Upper lobe of left lung (tissue), 6 donors: ENCODE measurements at places on chromosomes 5 and 9.

DNA sequence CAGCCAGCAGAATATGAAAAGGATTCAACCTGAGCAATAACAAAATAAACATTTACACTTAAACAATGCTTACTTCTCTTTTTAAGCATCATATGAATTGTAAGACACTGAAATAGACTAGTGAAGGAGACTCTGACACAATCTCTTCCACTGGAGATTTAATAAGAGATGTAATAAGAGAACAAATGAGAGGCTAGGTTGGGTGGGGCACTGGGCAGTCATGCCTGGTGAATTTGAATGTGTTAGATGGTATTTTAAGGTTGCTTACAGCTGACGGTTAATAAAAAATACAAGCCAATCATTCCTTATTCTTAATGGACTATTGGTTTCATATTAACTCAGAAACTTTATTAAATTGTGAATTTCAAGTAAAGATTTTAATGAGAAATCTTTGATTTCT is 105.9 kb upstream of the TARS1 start:
- no peak overlapping the region for H3K4me3 ChIP-seq
- no peak for DNase-seq
- peaks cover 7% of the 10 kb centered on the region for H3K4me1 ChIP-seq

DNA sequence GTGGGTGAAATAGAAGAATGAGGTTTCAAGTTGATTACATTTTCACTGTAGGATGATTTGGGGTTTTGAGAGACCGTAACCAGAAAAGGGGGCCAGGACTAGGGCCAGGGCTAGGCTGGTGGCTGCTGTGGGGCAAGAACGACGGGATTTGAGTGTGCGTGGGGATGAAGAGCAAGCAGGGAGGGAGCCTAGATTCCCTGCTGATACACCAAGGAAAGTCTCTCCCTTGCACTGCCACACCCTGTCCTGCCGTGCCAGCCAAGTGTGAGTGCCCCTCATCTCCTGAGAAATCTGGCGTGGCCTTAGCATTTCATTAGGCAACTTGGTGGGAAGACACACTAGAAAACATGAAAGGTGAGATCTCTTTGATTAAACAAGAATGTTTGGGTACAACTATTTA is 42.6 kb downstream of the RAI14 start:
- DNase-seq, result peak; percentile 75
- peaks cover 47% of the 10 kb centered on the region for H3K4me1 ChIP-seq
- H3K36me3 ChIP-seq, result no peaks in the 10 kb centered on the region
- H3K27me3 ChIP-seq, result no peaks in the 10 kb centered on the region
- no peak overlapping the region for H3K4me3 ChIP-seq
- no peak overlapping the region for H3K27ac ChIP-seq

GRCh38 chr9:77464661-77465060 is 183.5 kb downstream of the GNA14 start:
- H3K27ac ChIP-seq, result no peak overlapping the region
- no peaks in the 10 kb centered on the region for H3K4me1 ChIP-seq
- H3K36me3 ChIP-seq, result no peaks in the 10 kb centered on the region
- no peaks in the 10 kb centered on the region for H3K27me3 ChIP-seq

GRCh38 chr5:150593996-150594395 is 46.5 kb upstream of the SYNPO start:
- no peak overlapping the region for H3K4me3 ChIP-seq
- peaks cover 34% of the 10 kb centered on the region for H3K4me1 ChIP-seq
- no peak for DNase-seq

GRCh38 chr5:132495667-132496190 is 5.2 kb upstream of the IRF1 start:
- H3K4me1 ChIP-seq, result peaks cover 50% of the 10 kb centered on the region
- H3K36me3 ChIP-seq, result no peaks in the 10 kb centered on the region
- H3K4me3 ChIP-seq, result peak overlapping the region; percentile 93
- peak overlapping the region; percentile 98 for H3K27ac ChIP-seq

- H3K4me1 ChIP-seq, result no peaks in the 10 kb centered on the region
- no peak overlapping the region for H3K27ac ChIP-seq
- no peak overlapping the region for H3K4me3 ChIP-seq
- H3K27me3 ChIP-seq, result no peaks in the 10 kb centered on the region
These were observed 68.1 kb downstream of the MEGF10 start for GRCh38 chr5:127358740-127359139.

DNA sequence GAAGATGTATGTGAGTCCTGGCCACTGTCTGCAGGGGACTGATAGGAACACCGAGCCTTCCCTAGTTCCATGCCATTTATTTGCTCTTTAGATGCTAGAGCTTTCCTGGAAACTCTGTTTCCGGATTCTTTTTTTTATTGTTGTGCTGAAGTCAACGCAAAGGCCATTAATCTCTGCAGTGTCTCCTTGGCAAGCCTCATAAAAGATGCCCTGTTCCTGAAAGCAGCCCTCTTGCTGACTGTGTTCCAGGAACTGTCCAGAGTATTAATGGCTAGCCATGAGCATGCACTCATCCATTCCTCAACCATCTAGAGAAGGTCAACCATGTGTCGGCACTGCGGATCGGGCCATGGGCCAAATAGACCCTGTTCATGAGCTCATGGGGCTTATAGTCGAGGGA is 42.9 kb upstream of the SMAD5 start:
- no peak overlapping the region for H3K4me3 ChIP-seq
- no peak for DNase-seq
- H3K27me3 ChIP-seq, result no peaks in the 10 kb centered on the region
- H3K4me1 ChIP-seq, result peaks cover 12% of the 10 kb centered on the region
